Right atrium auricular region (tissue), 2 donors: ENCODE measurements at places on chromosomes 12 and 14.
A peak's percentile ranks its signal among the peaks of the same experiment; 100 is the strongest.

DNA sequence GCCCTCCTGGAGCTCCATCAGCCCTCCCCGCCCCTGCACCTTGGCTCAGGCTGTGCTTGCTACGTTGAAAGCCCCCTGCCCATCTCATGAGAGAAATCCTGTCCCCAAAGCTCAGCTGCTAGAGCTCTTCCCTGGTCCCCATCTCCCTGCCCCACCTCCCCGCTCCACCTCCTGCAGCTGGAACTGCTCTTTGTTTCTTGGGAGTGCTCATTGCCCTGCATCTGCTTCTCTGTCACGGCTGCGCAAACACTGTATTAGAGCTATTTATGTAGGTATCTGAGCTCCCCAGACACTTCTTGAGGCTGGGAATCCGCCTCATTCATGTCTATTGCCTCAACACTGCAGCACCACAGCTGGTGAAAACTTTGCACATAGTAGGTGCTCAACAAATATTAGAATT lies 32.8 kb upstream of the PRIMA1 start:
- no peak for DNase-seq

- no peak for DNase-seq
Observed at GRCh38 chr12:79324571-79324970, 366.2 kb downstream of the PAWR start.

GRCh38 chr12:132259364-132259871 lies 70.0 kb downstream of the GALNT9 start:
- DNase-seq = no peak

- DNase-seq = no peak
Observed at GRCh38 chr12:76029982-76030340, 1.6 kb downstream of the PHLDA1 start.

- DNase-seq = peak; percentile 34
Observed at GRCh38 chr12:131988054-131988796, 38.5 kb downstream of the EP400 start.

DNA sequence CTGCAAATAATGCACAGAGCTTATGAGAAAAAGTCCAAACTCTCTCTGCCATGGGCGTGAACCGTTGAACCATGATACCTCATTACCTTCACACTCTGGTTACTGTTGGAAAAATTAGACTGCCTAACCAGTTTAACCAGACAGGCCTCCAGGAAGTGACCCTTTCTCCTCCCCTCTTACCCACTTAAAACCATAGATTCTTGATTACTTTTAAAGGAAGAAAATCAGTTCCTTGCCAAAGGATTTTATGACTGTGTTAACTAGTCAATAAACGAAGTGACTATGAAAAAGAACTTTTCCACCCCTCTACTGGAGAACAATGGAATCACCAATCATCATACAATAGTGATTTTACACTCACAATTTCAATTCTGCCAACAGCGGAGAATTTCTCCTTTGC lies 254.0 kb upstream of the ATP2B1 start:
- DNase-seq = no peak

DNA sequence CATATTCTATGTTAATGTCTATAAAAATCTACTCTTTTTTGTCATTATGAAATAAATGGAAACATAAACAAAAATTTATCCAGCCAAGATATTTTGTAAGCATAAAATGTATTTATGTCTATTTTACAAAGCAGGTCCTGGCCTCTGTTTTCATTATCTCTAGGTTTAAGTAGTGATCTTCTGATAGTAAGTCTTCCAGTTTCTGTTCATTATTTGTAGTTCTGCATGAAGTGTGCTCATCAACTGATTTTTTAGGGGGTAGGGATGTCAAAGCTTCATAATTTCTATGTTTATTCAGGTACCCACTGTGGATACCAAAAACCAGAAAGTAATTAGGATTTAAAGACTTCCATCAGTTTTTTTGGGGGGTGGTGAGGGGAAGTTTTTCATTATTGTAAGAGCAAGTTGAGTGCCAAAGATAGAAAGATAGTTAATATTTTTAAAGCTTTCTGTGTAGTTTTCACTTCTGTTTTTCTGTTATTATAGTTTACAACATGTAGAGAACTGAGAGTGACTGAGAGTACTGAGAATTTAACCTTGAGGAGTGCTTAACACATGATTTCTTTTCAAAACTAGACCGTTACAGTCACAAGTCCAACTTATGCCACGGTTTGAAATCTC lies 30.6 kb upstream of the LMO3 start:
- no peak for DNase-seq

DNA sequence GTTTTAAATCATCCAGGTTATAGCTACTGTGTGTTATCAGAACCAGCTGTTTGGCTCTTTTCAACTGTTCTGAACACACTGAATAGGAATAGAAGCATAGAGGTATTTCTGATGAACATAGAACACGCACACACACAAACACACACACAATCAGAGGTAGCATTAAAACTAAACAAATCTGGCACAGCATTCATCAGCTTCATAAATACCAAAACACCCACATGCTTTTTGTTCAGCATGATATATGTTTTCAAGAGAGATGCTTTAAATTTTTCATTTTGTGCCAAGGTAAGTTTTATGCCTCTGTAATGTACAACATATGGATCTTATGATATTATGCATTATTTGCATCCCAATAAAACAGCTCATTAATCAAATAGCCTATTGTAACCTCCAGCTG lies 208.6 kb downstream of the GALC start:
- DNase-seq = no peak

- peak; percentile 68 for DNase-seq
Observed at GRCh38 chr14:20799892-20800544, 2.6 kb downstream of the RNASE1 start.

GRCh38 chr14:51109651-51110050 lies 14.7 kb upstream of the TRIM9 start:
- no peak for DNase-seq

GRCh38 chr12:79983986-79984620 lies 49.2 kb upstream of the PPP1R12A start:
- no peak for DNase-seq

DNA sequence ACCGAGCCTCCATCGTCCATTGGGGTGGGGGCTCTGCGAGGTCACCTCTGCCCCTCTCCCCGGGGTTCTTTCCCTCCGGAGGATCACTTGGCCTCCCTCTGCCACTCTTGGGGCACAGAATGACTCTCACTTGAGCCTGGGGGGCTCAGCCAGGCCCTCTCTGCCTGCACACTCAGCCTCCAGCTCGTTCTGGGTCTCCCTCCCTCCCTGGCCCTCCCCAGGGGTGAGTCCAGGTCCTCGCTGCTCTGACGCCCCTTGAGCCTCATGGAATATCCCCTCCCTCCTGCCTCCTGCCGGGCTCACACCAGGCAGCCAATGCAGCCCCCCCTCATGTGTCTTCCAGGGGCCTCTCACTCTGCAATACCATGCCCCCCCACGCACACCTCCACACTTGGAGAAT lies 17.7 kb upstream of the SFSWAP start:
- DNase-seq = no peak

DNA sequence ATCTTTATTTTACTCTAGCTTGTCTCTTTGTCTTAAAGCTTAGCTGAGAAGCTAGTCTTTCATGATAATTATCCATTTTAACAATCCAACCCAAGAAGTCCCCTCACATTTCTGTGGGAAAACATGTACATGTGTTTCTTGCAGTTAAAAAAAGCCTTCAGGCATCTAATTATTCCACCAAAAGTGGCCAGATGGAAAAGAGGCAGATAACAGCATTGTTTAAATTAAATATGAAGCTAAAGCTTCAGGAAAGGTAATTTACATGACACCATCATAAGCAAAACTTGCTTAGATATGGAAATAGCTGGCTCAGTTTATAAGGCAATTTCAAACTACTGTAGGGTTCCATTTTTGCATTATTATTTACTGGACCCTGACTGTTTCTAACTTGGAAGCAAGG lies 175.4 kb downstream of the UNC79 start:
- no peak for DNase-seq

GRCh38 chr12:108806921-108807320 lies 50.5 kb downstream of the SSH1 start:
- no peak for DNase-seq

DNA sequence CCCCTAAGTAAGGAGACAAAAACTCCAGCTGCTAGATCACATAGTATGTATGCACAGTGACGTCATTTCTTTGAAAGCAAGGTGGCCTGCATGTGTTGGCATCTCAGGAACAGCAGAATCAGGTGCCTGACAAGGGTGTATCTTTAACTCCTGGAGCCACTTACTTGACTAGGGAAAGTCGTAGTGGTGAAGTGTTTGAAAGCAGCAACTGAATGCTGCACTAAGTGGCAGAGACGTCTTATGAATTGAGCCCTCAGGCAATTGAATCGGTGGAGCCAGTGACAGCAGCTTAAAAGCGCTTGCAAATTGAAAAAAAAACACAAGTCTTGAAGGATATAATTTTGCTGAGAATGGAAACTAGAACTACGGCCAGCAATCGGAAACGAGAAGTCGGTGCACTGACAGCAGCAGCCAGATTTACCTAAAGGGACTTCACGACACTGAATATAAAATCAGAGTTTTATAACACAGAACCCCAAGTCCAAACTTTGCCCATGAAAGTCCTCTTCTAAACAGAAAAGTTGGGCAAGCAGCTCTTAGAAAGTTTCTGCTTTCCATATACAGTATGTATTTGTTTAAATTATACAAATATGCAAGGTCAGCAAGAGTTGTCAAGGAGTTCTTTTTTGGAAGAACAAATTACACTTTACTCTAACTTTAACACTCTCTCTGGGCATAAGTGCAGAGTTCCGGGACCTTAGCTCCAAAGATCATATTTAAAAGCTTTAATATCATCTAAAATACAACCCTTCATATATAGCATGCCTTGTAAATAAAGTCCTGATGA lies 1.1 kb downstream of the IGF1 start:
- no peak for DNase-seq

DNA sequence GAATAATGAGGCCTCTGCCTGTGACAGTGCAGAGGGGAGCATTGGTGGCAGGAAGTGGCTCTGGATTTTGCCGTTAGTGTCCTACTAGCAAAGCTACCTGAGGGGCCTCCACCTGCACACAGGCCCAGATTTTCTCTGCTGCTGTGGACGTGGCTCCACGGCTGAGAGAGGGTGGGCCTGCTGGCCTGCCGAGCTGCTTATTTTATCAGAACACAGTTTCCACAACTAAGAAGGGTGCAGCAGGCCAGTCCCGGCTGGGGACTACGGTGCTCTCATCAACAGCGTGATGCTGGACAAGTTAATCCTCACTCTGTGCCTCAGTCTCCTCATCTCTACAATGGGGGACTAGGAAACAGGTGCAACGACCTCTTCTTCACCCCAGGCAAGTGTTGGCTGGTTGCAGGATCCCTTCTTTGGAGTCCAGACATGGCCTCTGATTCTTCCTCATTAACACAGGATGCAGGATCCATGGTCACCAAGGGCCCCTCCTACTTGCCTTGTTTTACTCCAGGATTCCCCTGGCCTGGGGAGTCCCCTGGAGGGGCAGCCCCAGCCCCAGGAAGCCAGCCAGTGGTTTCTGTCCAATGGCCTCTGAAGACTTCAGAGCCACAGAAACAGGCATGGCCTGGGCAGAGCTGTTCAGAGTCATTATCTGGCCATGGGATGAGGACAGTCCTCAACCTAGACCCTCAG lies 3.3 kb downstream of the FAM181A start:
- no peak for DNase-seq

DNA sequence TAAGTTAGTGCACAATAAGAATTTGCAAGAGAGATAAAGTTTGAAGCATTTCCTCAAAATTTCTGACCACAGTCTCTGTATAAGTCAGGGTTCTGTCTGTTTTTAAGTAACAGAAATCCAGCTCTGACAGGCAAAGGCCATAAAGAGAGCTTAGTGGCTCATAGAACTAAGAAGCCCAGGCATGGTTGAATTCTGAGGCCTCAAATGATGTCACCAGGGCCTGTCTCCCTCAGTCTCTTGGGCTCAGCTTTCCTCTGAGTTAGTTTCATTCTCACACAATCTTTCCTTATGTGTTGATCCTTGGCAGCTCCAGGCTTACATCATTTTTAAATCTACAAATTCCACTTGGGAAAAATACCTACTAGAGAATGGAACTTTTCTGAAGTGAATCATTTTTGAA lies 173.4 kb upstream of the ATP2B1 start:
- DNase-seq = no peak

- no peak for DNase-seq
Observed at GRCh38 chr12:82507686-82508085, 149.4 kb downstream of the METTL25 start.
